Stimulated activated CD4-positive, alpha-beta T cell treated with anti-CD3 and anti-CD28 coated beads, Interleukin-4, amount 100 ng/mL, for 1 hour (primary cell): ENCODE measurements at places on chromosomes 7 and 10.

DNA sequence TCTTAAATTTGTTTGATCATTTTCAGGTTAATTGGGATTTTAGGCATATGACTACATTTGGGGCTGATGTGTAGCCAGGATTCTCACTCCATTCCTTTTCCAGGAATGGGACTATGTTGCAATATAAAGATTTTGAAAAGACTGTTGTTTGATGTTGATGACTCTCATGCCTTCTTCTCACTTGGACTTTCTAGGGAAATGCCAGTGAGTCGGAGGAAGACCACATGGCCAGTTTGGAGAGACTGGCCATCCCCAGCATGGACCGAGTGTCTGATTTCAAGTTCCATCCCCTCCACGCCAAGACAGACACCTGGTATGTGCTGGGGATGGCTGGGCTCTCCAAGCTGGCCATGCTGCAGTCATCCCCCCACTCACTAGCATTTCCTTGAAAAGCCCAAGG is 5.5 kb downstream of the IGFBP3 start:
- DNase-seq, result no peak

- no peak for DNase-seq
These were observed 151.3 kb upstream of the ADO start for GRCh38 chr10:62653254-62653653.

- no peak for DNase-seq
These were observed 32.5 kb upstream of the FEZF1 start for GRCh38 chr7:122337011-122337410.

- DNase-seq, result peak; percentile 1
These were observed 39.7 kb upstream of the ZNF518A start for GRCh38 chr10:96090463-96090800.

DNA sequence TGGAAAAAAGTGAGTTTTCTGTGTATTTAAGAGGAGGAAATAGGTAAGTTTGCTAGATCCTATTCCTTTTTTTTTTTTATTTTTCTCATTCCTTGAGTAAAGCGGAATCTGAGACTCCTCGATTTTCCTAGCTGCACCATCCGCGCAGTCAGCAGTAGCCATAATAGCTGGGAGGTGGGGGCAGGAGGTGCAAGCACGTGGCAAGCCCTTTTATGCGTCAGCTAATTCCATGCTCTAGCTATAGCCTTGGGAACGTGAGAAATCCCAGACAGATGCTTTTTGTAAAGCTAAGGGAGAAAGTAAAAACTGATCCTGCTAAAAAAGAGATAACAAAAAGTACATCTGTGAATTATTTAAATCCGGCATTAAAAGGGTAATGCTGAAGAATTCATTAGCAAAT is 33.2 kb upstream of the TPK1 start:
- no peak for DNase-seq

DNA sequence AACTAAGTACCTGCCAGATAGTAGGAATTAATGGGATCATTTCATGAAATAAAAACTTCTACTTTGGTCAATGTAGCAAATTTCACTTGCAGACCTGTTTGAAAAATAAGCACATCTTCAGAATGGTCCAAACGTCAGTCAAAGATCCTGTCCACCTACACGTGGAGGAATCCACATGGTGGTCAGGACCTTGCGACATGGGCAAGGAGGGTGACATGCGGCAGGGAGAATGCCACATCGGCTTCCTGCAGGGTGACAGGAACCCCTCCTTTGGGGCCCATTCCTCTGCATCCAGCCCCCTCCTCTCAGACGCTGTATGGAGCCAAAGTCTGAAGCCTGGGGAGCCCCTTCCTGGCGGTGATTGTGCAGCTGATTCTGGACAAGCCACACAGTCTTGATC is 95.5 kb upstream of the MGMT start:
- DNase-seq, result no peak

DNA sequence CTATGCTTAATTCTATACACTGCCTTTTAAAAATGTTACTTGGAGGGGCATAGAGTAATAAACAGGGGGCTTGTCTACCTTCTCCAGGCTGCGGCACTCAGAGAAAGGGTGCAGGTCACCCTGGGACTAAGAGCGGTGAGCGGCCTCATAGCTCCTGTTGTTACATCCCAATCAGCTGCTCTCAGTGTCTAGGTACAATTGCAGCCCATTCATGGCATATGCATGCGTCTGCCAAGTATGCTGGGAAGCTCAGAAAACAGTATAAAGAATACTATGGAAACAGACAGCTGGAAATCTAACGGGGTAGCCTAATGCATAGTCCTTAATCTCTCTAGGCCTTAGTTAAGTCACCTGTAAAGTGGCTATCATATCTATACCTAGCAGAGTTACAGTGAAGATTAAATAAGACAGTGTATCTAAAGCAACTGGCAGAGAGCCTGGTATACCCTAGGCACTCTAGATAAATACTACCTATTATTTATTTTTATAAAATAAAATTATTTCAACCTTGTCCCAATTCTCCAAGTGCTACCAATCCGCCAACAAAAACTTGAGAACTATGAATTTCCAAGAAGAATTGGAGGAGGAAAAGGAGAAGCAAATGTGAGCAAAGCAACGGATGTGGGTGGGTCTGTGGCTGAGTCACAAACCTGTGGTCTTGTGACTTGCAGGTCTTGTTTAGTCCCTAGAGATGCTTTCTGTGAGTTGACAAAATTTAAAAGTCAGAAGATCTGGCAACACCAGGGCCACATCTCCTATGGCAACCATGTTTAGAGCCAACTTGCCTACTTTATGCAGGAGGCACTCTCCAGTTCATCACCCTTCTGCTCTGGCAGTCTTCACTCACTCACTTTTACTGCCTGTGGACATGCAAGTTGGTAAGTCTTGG is 183.0 kb downstream of the RAPGEF5 start:
- DNase-seq, result no peak

DNA sequence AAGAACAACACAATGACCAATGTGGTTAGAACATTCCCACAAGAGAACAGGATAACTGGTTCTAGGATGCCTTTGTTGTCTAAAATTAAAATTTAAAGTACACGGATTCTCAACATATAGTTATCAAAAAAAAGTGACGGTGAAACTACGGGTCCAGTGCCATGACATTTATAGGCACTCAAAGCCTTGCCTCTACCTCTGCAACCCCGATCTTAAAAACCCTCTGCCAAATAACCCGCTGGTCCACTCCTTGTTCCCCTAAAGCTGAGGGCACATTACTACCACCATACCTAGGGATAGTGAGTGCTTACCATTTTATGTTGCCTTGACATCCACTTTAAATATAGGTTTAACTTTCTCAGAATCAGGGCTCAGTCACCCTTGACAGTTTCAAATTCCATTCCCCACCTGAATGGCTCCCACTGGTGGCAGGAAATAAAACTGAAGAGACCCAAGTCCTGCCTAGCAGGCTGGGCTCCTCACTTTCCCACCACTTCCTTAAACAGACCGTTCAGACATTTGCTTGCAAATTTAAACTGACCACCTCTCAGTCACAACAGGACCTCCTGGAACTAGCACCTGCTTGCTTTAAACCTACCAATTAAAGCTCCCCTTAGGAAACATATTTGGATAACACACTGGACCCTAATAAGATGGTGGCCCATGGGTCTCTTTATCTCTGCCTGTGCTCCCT is 169.9 kb upstream of the ASAH2 start:
- peak; percentile 14 for DNase-seq

DNA sequence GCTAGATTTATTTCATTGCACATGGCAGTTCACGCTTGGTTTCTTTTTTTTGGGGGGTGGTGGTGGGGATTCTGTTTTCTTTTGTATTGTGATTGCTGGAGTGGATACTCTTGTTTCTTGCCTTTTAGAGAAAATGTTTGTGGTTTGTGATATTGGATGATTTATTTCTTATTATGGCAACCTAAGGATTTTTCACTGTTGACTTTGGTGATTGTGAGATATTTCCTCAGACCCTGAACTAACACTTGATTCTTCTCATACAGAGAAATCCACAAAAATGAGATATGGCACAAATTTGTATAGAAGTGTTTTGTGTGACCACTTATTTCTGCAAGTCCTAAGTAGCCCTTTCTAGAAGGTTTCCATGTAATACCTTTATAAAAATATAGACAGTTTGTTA is 871.1 kb downstream of the LRMDA start:
- DNase-seq, result no peak

DNA sequence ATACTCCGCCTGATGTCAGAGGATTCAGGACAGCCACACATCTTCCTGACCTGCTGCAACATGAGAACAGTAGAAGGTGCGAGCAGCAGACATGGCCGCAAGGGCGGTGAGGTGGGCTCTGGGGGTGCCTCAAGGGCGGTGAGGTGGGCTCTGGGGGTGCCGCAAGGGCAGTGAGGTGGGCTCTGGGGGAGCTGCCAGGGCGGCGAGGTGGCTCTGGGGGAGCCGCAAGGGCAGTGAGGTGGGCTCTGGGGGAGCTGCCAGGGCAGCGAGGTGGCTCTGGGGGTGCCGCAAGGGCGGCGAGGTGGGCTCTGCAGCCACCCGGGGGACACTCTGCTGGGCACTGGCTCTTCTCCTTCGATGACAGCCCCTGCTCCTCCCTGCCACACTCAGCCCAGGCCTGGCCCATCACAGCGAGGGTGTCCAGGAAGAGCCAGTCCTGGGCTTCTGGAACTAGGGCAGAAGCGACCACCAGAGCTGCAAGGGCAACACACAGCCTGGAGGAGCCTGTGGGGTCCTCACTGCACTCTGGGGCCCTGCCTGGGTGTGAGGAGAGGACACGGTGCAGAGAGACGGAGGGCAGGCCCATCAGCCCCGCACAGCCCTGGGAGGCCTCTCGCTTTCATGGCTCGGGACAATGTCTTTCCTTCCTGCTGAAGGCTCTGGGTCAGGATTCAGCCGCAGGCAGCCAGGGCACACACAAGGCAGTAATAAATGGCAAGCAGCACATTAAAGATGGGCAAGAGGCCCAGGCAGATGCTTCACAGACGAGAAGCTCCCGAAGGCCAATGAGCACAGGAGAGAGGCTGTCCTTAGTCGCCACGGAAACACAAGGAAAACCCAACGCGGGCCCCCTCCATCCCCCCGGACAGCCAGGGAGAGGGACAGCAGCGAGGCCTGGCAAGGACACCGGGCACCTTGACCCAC is 42.5 kb downstream of the STK32C start:
- no peak for DNase-seq

DNA sequence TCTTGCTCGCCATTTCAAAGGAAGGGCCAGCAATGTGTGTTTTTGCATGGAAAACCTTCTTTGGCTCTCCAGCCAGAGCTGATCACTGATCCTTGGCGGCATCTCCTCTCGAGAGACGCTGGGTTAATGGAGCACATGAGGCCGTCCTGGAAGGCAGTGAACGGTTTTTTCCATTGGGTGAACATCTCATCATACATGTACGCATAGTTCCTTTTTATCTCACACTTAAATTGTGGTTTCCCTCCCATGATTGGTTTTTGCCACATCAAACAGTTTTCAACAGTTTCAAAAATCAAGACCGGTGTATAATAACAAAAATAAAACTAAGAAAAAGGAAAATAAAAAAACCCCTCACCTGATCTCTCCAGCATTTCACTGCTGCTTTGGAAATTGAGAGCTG is 276.4 kb downstream of the TCF7L2 start:
- DNase-seq, result peak; percentile 7

DNA sequence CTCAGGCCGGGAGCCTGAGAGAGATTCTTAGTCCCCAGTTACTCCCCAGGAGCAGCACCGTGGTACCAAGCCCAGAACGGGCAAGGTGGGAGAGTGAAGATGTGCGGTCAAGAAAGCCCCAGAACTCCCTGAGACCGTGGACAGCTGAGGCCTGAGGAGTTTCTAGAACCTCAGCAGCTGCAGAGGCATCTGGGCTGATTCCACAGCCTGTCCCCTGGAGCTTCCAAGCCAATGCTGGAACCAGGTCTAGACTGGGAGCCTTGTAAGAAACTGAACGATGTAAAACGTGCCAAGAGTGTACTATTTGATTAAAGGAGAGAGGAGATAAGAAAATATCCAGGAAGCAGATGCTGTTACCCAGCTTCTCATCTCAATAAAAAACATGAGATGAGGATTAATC is 366.3 kb downstream of the TNS3 start:
- DNase-seq, result no peak

DNA sequence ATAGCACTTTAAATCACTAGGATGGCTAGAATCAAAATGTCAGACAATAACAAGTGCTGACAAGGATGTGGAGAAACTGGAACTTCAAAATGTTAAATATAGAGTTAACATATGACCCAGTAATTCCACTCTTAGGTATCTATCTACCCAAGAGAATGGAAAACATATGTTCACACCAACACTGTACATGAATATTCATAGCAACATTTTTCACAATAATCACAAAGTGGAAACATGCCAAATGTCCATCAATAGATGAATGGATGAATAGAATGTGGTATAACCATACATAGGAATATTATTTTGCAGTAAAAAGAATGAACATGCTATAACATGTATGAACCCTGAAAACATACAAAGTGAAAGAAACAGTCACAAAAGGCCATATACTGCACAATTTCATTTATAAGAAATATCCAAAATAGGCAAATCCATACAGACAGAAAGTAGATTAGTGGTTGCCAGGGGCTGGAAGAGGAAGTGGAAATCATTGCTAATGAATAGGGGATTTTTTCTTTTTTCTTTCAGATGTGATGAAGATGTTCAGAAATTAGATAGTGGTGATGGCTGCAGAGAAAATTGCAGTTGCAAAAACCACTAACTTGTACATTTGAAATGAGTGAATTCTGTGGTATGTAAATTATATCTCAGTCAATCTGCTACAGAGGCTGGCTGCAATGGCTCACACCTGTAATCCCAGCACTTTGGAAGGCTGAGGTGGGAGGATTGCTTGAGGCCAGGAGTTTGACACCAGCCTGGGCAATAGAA is 93.0 kb downstream of the CPVL start:
- no peak for DNase-seq

- no peak for DNase-seq
These were observed 884 bp upstream of the GSTO1 start for GRCh38 chr10:104253606-104254410.

DNA sequence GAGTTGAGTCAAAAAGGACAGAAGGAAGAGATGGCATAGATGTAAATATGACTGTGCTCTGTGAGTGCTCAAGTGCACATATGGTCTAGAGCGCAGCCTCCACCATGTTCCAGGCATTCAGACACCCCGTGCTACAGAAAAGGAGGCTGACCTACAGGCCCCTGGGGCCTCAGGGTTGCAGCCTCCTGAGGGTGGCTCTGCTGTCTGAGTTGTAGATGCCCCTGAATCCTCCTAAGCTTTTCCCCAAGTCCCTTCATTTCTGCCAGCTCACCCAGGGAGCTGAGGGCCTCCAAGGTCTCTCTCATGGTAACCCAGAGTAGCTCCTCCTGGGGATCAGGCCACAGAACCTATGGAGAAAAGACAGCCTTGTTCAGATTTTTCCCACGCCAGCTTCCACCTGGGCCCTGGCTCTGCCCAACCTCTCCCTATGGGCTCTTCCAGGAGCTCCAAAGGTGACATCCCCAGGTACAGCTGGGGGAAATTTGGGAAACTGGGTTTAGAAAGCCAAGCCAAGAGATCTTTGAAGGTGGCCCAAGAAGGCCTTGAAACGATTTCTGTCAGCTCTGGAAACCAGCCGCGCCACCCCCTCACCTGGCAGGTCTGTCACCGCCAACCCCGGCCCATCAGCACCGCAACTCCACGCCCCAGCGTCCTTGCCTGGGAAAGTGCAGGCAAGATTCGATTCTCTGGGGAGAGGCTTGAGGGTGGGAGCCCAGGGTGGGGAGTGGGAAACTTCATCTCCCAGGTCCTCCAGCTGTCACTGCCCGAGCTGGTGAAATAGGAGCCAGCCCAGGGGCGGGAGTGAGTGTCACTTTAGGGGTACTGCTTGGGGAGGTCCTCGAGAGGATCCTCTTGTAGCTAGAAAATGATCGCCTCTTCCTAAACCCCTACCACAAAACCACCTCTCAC is 2.4 kb downstream of the ZNF467 start:
- DNase-seq, result no peak
